ENCODE measurements at places on chromosomes 2 and 18.
A peak's percentile ranks its signal among the peaks of the same experiment; 100 is the strongest.

DNA sequence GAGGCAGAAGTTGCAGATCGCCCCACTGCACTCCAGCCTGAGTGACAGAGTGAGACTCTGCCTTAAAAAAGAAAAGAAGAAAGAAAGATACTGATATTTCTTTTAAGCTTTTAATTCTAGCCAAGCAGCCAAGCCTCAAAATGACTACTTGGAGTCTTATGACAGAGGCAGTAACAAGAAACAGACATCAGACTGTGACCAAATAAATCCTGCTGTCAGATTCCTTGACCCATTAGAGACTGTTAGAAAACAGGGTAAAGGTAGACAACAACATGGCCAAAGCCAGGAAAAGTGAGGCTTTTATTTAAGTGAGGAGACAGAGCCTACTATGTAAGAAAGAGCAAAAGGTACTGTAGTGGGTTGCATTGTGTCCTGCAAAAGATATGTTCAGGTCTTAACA, 83.4 kb upstream of the NARS1 start:
- DNase-seq, result no peak

DNA sequence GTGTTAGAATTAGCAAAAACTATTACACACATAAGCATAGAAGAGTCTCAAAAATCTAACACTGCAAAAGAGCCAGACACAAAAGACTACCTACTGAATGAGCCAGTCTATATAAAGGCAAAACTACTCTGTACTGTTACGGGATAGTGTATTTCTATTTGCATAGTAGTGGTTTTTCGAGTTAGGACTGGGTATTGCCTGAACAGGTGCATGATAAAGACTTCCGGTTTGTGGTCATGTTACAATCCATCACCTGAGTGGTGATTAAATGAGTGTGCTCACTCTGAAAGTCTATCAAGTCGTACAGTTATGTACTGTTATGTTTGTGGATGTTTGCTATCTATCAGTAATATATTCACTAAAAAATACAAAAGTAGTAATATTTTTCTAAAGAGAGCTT, 523.3 kb upstream of the SYT4 start:
- DNase-seq, result no peak

- no peak for DNase-seq
Measured at GRCh38 chr18:73948084-73948483, 199.6 kb downstream of the FBXO15 start.

DNA sequence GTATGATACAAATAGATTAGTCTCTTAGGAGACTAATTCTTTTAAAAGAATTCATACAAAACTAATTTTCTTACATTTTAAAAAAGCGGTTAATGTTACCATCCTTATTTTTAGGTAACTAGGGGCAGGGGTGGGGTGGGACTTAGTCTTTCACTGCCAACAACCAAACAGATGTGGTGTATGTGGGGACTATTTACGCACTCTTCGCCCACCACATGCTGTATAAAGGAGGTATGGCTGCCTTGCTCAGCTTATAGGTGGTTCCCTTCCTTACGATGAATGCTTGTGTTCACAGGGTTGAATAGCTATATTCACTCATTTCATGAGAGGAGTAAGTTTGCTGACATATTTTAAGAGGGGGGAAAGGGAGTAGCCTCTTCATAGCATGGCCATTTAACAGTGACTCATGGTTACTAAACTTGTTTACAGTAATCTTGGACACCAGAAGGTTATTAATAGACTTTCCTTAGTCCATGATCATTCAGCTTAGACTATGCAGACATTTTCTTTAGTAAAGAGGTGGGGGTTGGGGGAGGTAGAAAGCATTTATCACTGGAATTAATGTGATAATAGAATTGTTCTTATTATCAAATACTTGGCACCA, 61.8 kb downstream of the CAB39 start:
- DNase-seq, result peak; percentile 52

DNA sequence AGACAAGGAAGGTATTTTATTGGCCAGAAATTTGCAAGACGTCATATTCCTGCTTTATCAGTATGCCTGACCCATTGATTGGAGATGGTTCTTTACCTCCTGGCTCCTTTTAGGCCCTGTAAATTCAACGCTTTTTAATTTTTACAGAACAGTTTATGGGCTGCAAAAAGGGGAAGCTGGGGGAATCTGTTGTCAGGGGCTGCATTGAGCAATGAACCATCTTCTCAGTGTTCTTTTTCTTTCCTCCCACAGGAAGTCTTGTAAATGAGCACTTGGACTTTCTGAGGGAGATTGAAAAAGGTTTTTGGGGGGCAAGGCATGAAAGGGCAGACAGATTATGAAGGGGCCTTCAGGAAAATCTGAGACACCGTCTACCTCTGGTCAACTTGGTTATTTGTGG, 503.6 kb upstream of the TNP1 start:
- no peak for DNase-seq

DNA sequence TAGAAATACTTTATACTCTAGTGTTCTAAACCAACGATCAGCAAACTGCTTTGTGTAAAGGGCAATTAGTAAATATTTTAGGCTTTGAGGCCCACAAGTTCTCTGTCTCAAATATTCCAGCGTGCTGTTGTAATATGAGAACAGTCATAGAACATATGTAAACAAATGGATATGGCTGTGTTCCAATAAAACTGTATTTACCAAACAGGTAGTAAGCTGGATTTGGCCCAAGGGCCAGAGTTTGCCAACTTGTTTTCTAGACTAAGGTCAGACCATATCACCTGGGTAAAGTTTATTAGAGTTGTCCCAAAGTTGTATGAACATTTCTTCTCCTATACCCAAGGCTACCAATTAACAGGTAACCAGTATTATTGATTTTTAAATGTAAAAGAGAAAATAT, 303.2 kb upstream of the MC4R start:
- DNase-seq, result no peak

- DNase-seq, result no peak
Measured at GRCh38 chr2:112750560-112750843, 13.9 kb downstream of the CKAP2L start.

GRCh38 chr2:171711351-171711750, 24.1 kb downstream of the DYNC1I2 start:
- DNase-seq, result no peak

- DNase-seq, result no peak
Measured at GRCh38 chr2:114859726-114860510, 417.5 kb downstream of the DPP10 start.

GRCh38 chr2:57199663-57200062, 846.9 kb upstream of the VRK2 start:
- DNase-seq, result no peak

- no peak for DNase-seq
Measured at GRCh38 chr2:42183775-42184174, 14.6 kb downstream of the EML4 start.

- DNase-seq, result no peak
Measured at GRCh38 chr2:25966531-25967270, 15.6 kb downstream of the KIF3C start.

- peak; percentile 94 for DNase-seq
Measured at GRCh38 chr18:8948471-8949149, 153.9 kb upstream of the NDUFV2 start.

DNA sequence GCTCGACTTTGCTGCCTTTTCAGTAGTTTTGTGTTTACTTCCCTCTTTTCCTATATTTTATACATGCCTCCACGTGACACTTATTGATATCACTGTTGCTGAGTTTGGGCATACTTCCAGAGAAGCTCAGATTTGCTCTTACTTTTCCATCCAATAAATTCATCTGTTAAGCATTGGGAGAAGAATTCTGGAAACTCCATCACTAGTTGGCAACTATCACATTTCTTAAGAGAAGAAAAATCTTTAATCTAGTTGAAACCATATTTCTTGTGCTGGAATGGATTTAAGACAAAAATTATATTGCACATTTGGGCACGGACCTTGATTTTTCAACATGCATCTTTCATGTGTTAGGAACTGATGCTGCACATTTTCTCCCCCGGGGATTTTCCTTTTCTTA, 52.6 kb upstream of the CPO start:
- no peak for DNase-seq

GRCh38 chr2:168550670-168551069, 94.6 kb downstream of the CERS6 start:
- no peak for DNase-seq

GRCh38 chr18:25077944-25078723, 273.8 kb downstream of the ZNF521 start:
- DNase-seq, result no peak

DNA sequence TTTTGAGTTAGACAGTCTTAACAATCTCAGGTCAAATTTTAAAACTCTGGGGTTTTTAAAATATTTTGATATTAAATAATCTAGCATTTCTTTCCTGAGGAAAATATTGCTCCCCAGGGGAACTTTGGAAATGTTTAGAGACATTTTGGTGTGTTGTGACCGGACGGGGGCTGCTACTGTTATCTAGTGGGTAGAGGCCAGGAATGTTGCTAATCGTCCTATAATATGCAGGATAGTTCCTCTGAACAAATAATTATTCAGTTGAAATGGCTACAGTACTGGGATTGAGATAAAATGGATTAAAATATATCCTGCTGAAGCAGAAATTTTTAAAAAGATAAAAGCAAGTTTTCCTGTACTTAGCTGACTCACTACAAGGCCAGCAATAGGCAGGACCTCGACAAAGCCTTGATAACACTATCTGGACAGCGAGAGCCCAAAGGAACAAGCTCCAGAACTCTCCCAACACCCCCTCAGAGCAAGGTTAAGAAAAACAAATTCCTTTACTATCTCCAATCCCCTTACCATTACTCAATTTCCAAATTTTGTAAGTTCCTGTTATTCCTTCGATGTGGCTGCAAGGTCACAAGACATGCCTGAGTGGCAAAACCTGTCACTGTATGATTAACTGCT, 1407.4 kb downstream of the SUCLG1 start:
- DNase-seq, result no peak

GRCh38 chr2:135132314-135132713, 80.2 kb downstream of the RAB3GAP1 start:
- peak; percentile 13 for DNase-seq

DNA sequence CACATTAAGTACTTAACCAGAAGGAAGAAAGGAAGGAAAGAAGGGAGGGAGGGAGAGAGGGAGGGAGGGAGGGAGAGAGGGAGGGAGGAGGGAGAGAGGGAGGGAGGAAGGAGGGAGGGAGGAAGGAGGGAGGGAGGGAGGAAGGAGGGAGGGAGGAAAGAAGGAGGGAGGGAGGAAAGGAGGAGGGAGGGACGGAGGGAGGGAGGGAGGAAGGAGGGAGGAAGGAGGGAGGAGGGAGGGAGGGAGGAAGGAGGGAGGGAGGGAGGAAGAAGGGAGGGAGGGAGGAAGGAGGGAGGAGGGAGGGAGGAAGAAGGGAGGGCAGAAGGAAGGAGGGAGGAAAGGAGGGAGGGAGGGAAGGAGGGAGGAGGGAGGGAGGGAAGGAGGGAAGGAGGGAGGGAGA, 363.3 kb downstream of the MBD2 start:
- DNase-seq, result no peak

- DNase-seq, result no peak
Measured at GRCh38 chr2:145199827-145200706, 680.1 kb upstream of the ZEB2 start.

GRCh38 chr2:98299211-98299905, 46.9 kb upstream of the CNGA3 start:
- DNase-seq, result no peak

- DNase-seq, result no peak
Measured at GRCh38 chr2:146461068-146461467, 1383.8 kb upstream of the ACVR2A start.

DNA sequence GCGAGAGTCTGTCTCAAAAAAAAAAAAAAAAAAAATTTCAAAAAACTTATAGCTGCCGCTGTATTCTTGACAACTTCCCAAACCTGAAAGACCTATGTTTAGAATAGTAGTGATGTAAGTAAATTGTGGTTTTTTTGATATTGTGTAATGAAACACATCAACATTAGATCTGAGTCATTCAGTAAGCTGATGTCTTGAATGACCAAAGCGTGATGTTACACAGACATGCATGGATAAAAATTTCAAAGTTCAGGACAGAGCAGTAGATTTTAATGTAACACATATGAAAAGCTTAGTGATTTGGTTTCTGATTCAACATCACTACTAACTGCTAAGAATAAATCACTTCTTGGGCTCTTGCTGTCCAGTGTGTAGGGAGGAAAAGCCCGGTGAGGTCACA, 69.3 kb upstream of the MEX3C start:
- no peak for DNase-seq

GRCh38 chr2:210169516-210170195, 1.6 kb downstream of the KANSL1L start:
- peak; percentile 24 for DNase-seq

DNA sequence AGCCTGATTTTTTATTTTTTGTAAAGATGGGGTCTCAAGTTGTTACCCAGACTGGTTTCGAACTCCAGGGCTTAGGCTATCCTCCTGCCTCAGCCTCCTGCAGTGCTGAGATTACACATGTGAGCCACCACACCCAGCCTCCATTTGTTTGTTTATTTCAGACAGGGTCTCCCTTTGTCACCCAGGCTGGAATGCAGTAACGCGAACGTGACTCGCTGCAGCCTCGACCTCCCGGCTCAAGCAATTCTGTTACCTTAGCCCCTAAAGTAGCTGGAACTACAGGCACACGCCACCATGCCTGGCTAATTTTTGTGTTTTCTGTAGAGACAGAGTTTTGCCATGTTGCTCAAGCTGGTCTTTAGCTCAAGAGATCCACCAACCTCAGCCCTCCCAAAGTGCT, 27.2 kb downstream of the UBXN4 start:
- no peak for DNase-seq

DNA sequence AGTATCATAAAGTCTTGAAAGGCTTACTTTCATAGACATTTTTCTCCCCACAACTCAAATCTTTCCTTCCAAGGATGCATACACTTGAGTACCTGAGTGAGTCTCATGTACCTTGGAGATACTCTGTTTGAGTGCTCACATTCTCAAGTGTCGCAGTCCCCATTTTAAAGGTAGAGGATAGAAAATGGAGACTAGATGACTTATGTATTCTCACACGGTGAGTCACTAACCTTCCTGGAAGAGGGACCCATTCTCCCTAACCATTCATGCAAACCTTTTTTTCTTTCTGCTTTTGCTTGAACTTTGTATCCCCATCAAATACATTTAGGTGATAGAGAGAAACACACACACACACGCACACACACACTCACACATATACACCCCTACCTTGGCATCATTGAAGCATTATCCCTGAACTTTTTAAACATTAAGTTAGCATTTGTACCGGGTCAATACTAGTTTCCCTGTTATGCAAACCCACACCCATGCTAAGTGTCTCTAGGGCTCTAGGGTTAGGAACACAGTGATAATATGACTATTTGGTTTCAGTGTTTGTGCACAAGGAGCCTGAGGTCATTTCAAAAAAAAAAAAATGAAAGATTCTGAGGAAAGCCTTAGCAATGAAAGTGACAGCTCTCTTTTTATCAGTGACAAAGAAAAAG, 236.2 kb downstream of the IKZF2 start:
- DNase-seq, result no peak

All from fibroblast of skin of left biceps (primary cell).